NCI-H1417 (cell line): ENCODE measurements at places on chromosomes 6 and 20.

GRCh38 chr6:6005051-6006005 is 1.4 kb downstream of the NRN1 start:
- no peak for DNase-seq

GRCh38 chr20:18004384-18005031 is 35.7 kb downstream of the MGME1 start:
- DNase-seq = no peak

DNA sequence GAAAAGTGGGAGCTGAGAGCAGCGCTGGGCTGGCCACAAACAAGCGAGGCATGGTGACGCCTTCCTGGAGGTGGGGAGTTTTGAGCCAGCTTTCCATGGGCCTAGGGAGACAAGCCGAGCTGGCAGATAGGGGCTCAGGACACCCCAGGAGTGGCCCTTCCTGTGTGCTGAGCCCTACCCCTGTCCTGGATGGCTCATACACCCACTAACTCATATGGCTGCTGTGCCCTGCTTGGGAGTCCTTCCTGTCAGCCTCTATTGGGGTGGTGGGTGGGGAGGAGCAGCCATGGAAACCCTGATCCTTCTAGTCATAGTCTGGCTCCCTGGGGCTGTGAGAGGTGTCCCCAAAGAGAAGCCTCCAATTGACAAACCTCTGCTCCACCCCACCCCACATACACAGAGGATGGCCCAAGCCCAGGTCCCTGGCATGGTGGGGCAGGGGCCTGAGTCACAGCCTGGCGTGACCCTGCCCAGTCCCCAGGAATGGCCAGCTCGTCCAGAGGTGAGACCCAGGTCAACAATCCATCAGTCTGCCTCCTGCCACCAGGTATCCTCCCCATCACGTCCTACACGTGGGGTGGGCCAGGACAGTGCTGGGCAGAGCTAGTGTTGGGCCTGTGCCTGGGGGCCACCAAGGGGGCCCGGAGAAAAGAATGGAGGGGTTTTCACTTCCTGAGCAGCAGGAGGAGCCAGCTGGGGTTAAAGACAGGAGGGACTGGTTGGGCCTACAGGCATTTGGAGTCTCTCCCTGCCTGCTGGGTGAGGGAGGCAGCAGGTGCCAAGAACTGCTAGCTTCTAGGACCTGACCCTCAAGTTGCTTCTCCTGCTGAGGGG is 52.2 kb downstream of the MRPL14 start:
- DNase-seq = no peak

DNA sequence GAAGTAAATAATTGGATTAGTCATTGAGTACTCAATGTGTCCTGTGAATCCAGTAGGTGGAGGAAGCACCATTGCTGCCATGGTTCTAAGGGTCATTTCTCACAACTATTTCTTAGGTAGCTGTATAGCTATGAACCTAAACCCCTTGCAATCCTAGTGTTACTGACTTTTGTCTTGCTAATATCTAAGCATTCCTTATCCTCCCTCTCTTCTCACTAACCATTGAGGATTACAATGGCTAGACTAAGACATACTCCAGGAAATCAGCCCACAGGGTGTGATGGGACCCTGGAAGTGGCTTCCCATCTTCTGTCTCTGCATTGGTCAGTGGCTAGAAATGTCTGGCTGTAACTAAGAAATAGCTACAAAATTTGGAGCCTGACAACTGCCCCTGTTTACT is 27.3 kb upstream of the FOXA2 start:
- DNase-seq = no peak

GRCh38 chr6:156910938-156911337 is 133.8 kb downstream of the ARID1B start:
- DNase-seq = no peak

DNA sequence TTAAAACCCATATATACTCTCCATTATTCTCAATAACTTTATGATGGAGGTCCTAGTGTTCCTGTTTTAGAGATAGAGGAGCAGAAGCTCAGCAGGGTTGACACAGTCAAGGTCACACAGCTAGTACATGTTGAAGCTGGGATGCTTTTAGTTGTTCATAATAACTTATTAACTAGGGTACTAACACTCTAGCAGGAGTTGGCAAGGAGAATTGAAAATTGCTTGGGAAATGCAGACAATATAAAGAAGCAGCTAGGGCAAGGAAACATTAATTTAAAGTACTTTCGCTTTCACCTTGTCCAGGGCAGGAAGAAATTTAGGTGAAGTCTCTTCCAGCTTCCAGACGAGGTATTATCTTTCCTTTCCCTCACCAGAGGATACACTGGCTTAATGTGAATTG is 133.7 kb downstream of the RCAN2 start:
- no peak for DNase-seq

DNA sequence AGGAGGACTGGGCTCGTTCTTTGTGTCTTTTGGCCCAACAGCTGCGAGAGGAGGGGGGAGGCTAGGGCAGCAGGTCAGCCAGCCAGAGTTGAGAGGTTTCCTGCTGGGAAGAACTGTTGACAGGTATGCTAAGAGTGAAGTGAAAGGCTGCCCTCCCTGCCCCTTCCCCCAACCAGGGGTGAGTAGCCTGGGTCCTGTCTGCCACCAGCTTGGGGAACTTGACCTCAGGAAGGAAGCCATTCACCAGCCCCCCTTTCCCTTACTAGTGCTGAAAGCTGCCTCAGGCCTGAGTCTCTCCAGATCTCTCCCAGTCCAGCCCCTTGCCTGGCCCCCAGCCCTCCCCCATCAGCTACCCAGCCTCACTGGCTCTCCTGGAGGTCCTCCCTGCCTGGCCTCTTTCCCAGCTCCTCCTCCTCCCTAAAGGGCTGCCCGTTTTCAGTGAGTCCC is 20.7 kb upstream of the ZNF76 start:
- DNase-seq = peak; percentile 53

- DNase-seq = peak; percentile 54
These were observed 34.2 kb upstream of the BTN3A2 start for GRCh38 chr6:26330859-26331217.

DNA sequence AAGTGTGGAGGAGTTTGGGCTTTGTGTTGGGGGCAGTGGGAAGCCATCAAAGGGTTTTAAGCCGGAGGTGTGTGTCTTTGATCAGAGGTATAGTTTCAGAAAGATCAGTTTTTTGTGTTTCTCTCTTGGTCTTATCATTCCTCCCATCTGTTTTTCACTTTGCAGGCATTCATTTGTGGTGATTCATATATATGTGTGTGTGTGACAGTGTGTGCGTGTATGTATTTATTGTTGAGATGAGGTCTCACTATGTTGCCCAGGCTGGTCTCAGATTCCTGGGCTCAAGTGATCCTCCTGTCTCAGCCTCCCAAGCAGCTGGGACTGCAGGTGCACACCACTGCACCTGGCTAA is 11.1 kb upstream of the SERINC3 start:
- no peak for DNase-seq

DNA sequence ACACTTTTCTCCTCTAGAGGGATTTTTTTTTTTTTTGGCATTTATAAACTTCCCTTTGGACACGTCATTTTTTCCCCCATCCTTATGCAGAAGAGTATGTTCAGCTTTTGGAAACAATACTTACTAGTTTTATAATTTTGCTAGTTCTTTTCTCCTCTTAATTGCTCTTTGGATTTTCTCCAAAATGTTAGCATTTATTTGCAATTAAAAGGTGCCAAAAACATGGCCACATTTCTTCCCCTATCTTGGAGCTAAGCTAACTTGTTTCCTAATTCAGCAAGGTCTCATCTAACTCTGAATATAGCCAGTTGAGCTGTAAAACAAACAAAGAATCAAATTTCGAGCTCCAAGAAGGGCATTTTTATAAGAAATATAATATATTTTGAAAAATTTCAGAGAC is 39.2 kb upstream of the RNF182 start:
- no peak for DNase-seq

DNA sequence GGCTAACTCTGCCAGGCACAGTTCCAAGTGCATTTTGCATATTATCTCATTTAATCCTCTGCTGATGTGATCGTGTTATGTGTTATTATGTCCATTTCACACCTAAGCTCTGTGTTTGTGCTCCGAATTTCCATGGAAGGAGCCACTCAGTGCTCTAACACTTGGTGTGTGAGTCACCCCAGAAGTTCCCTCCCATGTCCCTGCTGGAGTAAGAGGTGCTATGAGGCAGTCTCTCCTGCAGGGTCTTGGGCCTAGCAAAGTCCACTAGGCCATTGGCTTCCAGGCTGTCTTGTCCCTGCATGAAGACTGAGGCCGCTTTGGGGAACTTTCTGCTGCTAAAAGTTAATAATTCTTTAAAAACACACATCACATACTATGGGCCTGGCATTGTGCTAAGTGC is 405.9 kb upstream of the SULF2 start:
- DNase-seq = no peak

DNA sequence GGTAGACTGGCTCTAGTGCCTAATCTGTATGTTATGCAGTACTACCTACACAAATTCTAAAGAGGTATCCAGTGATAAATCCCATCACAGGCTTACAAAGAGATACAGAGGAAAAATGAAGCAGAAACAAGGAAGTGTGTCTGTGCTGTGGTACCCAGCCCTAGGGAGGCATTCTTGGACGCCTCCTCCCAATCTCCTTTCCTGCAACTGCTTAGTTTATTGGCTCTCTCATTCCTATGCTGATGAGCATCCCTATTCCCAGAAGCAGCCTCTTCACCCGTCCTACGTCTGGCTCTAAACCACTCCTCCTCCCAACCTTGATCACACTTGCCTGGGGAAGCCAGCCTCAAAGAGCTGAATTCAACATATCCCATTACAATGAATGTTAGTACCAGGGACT is 34.5 kb upstream of the TGM6 start:
- DNase-seq = no peak

- DNase-seq = peak; percentile 41
These were observed 1.2 kb downstream of the GRM4 start for GRCh38 chr6:34144581-34145160.

DNA sequence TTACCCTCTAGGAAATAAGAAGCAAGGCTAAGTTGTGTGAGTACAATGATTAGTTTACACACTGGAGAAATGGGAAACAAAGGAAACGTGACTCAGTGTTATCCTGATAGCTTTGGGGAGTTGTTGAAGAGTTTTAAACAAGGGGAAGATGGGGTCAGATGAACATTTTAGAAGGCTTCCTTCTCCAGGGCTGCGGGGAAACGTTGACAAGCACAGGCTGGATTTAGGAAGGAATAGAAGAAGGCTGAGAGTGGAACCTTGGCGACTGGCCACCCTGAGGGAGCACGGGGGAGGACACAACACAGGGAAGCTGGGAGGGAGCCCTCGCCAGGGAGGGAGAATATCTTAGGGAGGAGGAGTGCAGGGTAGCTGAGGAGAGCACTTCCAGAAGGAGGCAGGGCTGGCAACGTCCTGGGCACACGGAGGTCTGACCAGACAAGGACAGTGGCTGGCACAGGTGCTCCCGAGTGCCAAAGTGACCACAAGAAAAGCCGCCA is 134.7 kb downstream of the AIG1 start:
- no peak for DNase-seq

GRCh38 chr20:40865095-40865494 is 163.5 kb upstream of the TOP1 start:
- no peak for DNase-seq

DNA sequence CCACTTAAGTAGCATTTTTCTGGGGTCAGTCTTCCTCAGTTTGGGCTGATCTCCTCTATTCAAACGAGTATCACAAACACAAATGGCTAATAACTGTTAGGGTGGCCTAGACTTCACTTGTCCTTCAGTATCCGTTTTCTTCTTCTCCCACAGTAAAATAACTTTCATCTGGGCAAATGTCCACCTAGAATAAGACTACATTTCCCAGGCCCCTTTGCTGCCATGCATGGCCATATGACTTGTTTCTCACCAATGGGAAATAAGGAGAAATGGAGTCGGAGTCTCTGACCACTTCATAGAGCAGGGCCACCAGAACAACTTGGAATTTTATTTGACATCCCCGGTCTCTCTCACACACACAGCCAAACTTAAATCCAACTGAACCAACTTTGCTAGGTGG is 51.4 kb downstream of the SULF2 start:
- no peak for DNase-seq

GRCh38 chr6:41724228-41724580 is 11.2 kb downstream of the TFEB start:
- no peak for DNase-seq

DNA sequence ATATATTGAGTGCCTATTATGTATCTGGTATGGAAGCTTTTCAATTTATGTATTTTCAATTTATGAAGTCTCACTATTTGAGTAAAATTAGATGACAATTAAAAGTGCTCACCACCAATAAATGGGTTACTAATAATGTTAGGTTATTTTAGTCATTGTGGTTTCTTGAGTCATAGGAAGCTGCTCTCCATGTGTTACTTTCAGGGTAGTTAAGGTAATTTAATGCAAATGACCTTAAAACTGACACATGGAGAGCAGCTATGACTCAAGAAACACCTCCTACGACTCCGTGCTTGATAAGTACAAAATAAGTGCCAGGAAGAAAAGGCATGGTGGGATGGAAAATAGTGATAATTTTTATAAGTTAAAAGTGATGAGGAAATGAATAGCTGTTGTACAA is 16.5 kb upstream of the TINAG start:
- no peak for DNase-seq

DNA sequence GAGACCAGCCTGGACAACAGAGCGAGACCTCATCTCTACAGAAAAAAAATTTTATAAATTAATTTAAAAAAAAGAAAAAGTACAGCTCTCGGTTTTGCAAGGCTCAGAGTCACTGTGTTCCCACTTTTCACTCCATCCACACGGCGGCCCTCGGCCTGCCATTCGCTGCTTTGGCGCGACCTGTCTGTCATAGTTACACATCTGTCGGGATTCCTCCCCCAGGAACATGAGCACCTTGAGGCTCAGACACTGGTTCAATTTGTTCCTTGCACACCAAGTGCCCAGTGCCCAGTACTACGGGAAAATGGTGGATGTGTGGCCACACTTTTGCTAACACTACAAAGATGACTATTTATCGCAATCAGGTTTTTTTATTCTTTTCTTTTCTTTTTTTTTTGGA is 8.4 kb downstream of the CTSZ start:
- no peak for DNase-seq

GRCh38 chr6:137685798-137686375 is 181.2 kb upstream of the TNFAIP3 start:
- no peak for DNase-seq

DNA sequence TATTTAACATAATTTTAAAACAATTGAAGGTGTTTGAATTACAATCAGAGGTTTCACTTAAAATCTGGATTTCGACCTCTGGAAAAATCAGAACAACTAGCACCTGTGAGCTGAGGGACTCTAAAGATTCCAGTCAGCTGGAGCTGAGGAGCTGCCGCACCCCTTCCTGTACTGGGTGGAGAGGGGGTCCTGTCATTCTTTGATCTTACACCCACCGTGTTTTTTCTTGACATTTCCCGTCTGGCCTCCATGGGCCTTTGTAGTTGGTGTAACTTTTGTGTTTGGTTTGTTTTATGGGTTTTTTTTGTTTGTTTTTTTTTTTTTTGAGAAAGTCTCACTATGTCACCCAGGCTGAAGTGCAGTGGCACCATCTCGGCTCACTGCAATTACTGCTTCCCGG is 17.2 kb downstream of the ARFGEF2 start:
- DNase-seq = no peak

DNA sequence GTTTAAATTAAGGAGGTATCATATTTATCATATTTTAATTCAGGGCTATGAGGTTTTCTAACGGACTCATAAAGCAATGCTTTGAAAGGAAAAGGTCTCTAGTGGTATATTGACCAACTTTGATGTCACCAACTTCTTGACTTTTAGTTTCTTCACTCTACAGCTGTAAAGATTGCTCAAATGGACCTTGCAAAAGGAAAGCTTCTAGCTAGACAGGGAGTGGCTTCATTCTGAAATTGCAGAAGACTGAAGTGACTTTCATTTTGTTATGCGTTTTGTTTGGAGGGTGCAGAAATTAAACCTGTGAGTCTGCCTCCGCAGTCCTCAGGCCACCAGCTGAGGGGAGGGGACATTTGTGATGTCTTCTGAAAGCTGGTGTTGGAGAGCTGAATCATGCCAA is 95.7 kb downstream of the SLC24A3 start:
- DNase-seq = no peak
